ENCODE measurements at places on chromosomes 6 and 20. TPM values are rescaled to one million over a fixed set of nuclear protein-coding genes. Genes with fewer than 3 reads are reported as not detected.

DNA sequence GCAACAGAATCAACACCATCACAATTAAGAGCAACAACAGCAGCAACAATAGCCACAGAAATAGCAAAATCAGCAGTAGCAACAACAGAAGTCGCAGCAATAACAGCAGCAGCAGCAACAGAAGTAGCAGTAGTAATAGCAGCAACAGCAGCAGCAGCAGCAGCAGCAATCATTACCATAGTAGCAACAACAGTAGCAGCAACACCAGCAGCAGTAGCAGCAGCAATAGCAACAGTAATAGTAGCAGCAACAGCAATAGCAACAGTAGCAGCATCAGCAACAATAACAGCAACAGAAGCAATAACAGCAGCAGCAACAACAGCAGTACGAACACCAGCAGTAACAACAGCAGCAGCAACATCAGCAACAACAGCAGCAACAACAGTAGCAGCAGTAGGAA, 39.8 kb downstream of the SLC22A2 start:
- no peak for DNase-seq

Gene PAK5
- 2.4 TPM for polyA plus RNA-seq

GRCh38 chr20:32064667-32065066, 12.6 kb downstream of the HCK start:
- no peak for DNase-seq

Gene CST2
- polyA plus RNA-seq, result 4.8 TPM

Gene HLA-DOA
- 1.9 TPM for polyA plus RNA-seq

GRCh38 chr6:102149191-102149590, 755.7 kb downstream of the GRIK2 start:
- no peak for DNase-seq

All from adrenal gland (tissue), 19 donors.